NCI-H1694 (cell line): ENCODE measurements at places on chromosomes 16 and 17.
A peak's percentile ranks its signal among the peaks of the same experiment; 100 is the strongest.

DNA sequence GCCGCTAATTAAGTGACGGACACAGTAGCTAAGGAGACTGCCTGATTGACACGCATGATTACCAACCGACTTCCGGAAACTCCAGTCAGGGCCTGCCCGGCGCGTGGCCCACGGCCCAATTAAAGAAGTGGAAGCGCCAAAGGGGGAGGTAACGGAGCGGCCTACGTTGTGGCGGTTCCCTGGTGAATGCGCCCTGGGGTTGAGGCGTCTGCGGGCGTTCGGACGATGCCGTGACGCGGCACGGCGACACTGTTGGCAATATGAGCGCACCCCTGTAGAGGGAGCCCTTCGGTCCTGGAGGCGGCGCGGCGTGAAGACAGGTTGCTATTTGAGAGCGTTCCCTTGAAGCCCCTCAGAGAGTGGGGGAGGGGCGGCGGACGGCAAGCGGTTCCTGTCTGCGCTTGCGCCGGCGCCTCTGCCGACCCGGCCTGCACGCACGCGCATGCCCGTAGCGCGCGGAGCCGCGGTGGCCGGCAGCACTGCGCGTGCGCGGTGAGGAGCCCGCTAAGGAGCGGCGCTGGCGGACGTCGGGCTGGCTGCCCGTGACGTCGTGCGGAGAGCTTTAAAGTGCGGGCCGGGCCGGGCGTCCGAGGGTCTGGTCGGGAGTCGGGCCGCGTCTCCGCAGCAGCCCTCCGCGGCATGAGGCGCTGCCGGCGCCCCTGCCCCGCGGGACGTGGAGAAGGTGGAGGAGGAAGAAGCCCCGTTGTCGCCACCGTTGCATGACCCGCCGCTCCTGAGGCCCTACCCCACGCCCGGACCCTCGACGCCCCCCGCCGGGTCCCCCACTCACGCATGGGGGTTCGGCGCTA is at the start of gene ALKBH5:
Gene ALKBH5 (plus strand): TSS at position 495 of the 809 bp plus-strand sequence. CDS start 416 bp downstream, outside the sequence.
- DNase-seq: peak; percentile 99

DNA sequence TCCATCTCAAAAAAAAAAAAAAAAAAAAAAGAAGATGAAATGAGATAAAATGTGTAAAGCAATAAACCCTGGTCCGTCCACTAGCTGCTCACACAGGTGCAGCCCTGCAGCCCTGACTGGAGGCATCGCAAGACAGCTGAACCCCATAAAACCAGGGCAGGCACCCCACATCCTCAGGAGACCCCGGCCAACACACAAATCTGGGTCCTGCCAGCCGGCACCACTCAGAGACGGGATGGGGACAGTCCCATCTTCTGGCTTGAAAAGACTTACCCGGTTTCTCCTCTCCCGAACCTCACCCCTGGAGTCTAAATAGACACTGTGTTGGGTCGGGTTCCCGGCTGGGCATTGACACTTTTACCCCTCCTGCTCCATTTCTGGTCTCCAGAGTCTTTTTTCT is 52.7 kb upstream of the TNRC6C start:
- no peak for DNase-seq

- no peak for DNase-seq
Measured at GRCh38 chr17:49520386-49521087, 25.4 kb downstream of the NGFR start.

GRCh38 chr17:47649972-47650524 is 329 bp downstream of the KPNB1 start:
- no peak for DNase-seq

DNA sequence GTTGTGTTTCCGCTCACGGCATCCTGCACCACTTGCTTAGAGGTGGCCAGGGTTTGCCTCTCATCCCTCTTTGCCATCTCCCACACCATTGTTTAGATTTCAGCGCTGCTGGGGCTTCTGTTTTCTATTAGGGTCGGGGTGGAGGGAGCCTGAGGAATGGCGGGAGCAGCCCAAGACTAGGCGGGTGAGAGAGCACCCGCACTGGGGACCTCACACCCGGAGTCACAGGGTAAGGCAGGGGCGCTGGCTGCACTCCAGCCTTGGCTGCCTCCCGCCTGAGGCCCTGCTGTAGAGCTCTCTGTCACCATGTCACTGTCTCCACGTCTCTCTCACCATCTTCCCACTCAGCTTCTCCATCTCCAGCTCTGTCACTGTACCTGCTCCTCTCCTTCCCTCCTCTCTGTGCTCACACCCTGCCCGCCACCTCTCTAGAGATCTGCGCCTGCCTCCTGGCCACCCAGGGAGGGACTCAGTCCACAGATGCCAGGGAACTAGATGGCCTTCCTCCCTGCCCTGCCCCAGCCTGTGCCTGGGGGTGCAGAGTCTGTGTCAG is 32.8 kb upstream of the ABCC3 start:
- DNase-seq: no peak

GRCh38 chr16:65316808-65317207 is 194.9 kb upstream of the CDH11 start:
- no peak for DNase-seq

DNA sequence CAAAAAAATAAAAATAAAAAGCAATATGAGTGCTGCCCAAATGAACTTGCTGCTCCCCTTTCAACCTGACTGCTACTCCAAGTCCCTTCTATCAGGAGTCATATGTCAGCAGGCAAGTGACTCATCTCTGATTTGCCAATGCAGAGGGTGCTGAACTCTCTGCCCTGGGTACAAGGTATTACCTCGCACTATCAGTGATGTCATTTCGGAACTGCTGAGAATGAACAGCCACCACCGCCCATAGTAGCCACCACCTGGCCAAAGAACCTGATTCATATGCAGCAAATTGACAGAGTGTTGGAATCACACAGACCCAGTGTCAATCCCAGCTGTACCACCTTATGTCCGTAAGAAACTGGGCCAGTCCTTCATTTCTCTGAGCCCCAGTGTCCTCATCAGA is 31.2 kb downstream of the LYRM9 start:
- no peak for DNase-seq

- DNase-seq: no peak
Measured at GRCh38 chr17:77571155-77571981, 387.1 kb upstream of the TNRC6C start.

DNA sequence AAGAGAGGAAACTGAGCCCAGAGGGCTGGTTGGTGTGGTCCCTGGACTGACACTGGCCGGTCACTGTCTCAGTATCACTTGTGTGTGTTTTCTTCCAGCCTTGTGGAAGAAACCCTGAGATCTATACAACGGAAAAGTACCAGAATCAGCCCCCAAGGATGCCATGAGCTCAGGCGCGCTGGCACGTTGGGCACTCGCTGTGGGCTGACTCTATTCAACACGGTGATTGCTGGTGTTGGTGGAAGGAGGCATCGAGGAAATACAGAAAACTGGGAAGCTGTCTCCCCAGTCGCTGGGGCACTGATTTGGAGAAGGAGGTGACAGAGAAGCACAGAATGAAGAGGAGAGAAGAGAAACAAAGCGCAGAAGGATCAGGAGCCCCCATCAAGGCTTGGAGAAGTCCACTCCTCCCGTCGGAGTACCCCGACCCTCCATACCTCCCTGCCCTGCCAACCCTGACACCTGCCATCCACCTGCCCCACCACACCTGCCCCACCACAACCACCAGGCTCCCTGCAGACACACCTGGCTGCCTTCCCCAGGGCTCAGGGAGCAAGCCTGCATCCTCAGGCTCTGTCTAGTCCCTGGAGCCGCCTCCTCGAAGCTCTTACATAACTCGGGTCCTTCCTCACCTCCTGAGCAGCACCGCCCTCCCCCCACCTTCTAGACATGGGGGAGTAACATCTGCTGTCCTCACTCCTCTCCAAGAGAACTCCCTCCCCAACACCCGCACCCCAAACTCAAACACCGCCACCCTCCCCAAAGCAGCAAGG is 66.5 kb downstream of the RBFOX3 start:
- no peak for DNase-seq

GRCh38 chr17:21019976-21020586 is 22.7 kb downstream of the USP22 start:
- DNase-seq: peak; percentile 50

DNA sequence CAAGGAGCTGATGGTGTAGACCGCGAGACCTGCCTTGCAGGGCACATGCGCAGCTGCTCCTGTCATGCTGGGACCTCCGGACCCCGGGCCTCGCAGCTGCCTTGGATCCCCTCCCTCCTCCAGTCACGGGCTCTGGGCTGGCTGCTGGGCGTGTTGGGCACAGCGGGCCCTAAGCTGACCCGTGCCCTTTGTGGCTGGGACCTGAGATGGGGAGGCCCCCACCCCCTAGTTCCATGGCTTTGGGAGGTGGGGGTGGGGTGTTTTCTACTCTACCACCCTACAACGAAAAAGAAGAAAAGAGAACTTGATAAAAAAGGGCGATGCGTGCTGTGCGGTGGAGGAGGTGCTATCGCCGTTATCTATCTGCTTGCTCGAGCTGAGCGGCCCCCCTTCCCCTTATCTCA is 14.5 kb downstream of the ZFPM1 start:
- DNase-seq: no peak

GRCh38 chr17:81261096-81261495 is 22.0 kb downstream of the NDUFAF8 start:
- DNase-seq: no peak

DNA sequence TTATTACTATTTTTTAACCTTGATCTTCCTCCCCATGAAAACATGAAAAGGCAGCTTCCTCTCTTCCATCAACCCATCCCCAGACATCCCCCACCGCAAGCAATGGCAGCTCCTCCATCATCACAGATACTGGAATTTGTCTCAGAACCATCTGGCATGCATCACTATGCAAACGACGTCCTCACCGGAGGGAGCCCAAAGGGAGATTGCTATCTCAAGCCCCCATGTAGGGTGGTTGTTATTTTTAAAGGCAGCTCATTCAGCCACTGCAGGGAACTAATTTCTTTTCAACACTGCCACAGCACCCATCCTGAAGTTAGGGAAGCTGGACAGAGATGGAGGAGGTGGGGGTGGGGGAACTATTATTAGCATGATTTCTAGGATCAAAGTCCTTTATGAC is 222.5 kb downstream of the FOXL1 start:
- DNase-seq: no peak

DNA sequence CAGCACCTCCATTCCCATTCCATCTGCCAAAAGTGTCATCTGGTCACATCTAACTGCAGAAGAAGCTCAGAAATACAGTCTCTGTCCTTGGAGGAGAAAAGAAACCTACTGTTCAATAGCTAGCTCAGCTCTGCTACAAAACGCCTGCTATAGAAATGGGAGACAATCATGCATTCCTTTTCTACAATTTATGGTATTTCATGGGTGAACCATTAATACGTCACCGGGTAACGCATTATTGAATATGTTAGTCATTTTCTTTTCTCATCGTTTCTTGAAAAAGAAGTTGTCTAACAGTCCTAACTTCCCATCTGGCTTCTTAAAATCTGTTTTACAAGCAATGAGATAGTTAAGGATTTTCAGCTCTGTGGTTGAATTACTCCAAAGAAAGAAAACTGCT is 496.7 kb upstream of the RBFOX1 start:
- no peak for DNase-seq

DNA sequence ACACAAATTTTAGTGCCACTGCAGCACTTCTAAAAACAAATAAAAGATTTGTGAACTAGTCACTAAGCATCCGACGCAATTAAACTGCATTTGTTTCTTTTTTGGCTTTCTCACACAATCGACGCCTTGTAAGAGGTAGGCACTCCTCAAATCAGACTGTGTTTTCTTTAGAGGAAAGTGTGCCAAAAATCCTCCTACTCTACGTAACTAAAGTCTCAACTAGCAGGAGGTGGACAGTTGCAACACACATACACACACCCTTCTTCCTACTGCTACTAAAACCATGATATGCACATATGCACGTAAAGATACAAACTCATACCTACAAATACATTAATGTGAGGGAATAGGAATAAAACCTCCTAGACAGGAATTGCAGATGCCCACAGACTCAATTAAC is 844.7 kb upstream of the SOX9 start:
- no peak for DNase-seq

- no peak for DNase-seq
Measured at GRCh38 chr17:70677783-70678647, 508.7 kb downstream of the KCNJ2 start.

DNA sequence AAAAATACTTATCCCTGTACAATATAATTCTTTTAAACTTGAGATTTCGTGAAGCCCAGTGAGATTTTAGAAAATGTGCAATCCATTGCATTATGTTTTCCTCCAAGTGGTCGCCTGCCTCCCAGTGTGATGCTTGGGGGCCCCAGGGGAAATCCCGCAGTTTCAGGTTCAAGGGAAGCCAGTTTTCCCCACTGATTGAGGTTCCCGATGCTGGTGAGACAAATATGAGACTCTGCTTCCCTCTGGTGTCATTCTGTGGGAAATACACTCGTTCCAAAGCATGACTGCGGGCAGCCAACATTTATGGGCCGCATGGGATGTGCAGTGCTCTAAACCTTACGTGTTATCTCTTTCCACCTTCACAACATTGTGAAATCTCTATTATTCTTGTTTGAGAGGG is 200.8 kb downstream of the PRKCB start:
- peak; percentile 2 for DNase-seq

- DNase-seq: no peak
Measured at GRCh38 chr16:3138823-3139426, 4.1 kb downstream of the ZNF213 start.

DNA sequence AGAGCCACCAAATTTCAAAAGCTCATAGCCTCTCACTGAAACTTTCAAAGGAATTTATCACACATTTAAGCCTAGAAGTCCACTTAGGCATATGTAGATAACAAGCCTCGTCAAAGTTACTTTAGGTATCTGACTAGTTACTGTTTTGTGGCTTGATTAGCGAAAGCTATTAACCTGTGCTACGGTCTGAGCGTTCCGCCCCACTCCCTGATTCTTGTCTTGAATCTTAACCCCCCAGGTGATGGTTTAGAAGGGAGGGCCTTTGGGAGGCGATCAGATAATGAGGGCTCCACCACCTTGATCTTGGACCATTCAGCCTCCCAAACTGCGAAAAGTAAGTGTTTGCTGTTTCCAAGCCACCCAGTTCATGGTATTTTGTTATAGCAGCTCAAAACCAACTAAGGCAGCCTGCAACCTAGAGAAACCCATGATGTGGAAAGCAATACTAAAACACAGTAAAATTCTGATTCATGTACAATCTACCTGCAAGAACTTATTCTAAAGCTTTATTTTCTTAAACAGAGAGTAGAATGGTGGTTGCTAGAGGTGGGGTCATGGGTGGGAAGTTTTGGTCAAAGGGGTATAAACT is 7.1 kb downstream of the HSDL1 start:
- no peak for DNase-seq

- DNase-seq: no peak
Measured at GRCh38 chr17:9859781-9860180, 34.1 kb downstream of the GLP2R start.
